Activated naive CD8-positive, alpha-beta T cell treated with anti-CD3 and anti-CD28 coated beads for 36 hours (primary cell): ENCODE measurements at places on chromosomes 7 and 10. TPM values are rescaled to one million over a fixed set of nuclear protein-coding genes. Genes with fewer than 3 reads are reported as not detected.

CADPS2 gene
- not detected for total RNA-seq

ASB10 gene
- not detected for total RNA-seq

PHKG1 gene
- 1.1 TPM for total RNA-seq

NACAD gene
- total RNA-seq = 0.50 TPM

RBP4 gene
- not detected for total RNA-seq

MOGAT3 gene
- not detected for total RNA-seq

KLF14 gene
- total RNA-seq = not detected

GDF10 gene
- 4.1 TPM for total RNA-seq

LRRN3 gene
- total RNA-seq = 93.6 TPM

TMEM270 gene
- not detected for total RNA-seq

PON3 gene
- total RNA-seq = 0.32 TPM
